Right cardiac atrium (tissue), 5 donors: ENCODE measurements at places on chromosomes 4 and X. TPM values are rescaled to one million over a fixed set of nuclear protein-coding genes. Genes with fewer than 3 reads are reported as not detected.

- no peak for DNase-seq
These were observed 54.1 kb upstream of the CLDN34 start for GRCh38 chrX:9913146-9913433.

DNA sequence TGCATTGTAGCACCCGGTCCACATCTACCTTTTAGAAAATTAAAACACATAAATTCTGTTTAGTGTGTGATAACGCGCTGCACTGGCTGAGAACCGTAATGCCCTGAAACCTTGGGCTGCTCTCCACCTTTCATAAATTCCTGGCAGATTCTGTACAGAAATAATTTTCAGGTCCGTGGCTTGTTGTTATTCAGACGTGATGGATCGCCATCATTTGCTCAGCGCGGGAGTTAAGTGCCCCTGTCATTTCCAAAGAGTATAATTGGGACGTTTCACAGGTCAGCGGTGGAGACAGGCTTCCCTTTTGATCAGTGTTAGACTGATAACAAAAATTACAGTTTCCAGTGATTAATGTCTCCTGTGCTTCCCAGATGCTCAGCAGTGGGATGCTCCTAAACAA lies 16.5 kb downstream of the UVSSA start:
- no peak for DNase-seq

GRCh38 chr4:89308161-89308500 lies 531 bp upstream of the GPRIN3 start:
- DNase-seq = no peak

- no peak for DNase-seq
These were observed 9.0 kb upstream of the TSPYL2 start for GRCh38 chrX:53073115-53073586.

DNA sequence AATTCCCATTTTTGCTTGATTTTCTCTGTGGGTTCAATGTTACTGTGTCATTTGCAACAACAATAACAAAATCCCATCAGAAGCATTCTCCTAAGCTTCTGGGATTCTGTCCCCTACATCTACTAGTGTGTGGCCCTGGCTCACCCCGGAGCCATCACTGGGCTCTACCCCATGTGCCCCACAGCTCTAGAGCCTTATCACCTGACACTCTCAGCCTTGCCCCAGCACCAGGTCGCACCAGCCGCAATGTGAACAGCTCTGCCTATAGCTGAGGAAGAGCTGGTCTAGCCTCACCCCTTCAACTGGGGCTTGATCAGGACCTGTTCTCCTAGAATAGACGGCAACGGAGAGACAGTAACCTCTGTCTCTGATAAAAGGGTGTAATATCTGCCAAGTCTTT lies 161.7 kb downstream of the SHROOM3 start:
- DNase-seq = no peak

DNA sequence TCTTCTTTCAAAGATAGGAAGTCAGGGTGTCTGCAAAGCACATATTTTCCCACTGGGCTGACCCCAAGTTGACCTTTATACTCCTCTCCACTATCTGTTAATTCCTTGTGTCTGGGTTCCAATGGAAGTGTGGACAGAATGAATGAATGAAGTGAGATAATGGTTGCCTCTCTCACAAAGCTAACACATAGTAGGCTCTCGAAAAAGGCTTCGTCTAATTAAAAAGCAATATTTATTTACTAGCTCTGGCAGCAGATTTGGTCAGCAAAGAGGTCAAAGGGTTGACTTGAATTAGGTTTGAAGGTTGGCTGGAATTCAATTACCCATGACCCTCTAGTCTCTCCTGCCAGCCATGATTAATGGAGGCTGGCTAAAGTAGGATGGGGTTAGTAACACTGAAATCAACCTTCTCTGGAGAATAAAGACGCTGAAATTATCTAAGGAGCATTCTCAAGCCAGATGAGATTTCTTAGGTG lies 280.3 kb upstream of the KLF3 start:
- no peak for DNase-seq

- no peak for DNase-seq
These were observed 12.7 kb downstream of the SLC6A8 start for GRCh38 chrX:153700376-153700945.

- DNase-seq = no peak
These were observed 13.2 kb downstream of the RUFY3 start for GRCh38 chr4:70734971-70735370.

- no peak for DNase-seq
These were observed 126.9 kb downstream of the MFAP3L start for GRCh38 chr4:169899295-169899694.

DNA sequence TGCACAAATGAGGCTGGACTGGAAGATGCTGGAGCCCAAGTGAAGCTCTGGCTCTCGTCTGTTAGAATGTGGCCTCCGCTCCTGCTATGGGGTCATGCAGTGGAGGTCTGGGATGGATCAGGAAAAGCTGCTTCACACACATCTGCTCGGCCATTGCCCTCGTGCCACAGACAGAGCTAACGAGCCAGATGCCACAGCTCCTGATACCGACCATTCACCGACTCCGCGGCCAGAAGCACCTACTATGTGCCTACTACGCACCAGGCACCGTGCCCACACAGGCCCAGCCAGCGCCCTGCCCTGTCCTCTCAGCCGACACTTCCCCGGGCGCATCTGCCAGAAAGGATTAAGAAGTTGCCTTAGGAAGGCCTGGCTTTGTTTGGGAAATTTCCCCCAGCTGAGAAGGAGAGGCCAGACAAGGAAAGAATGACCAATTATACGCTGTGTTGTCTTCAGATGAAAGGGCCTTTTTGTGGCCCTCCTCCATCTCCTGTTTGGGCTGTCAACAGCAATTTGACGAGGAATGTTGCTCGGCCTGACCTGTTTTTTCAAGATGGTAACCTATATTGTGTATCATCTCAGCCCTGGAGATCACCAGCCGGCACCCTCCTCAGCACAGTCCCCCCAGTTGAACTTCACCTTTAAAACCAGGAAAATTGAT lies 34.3 kb downstream of the HMX1 start:
- DNase-seq = no peak

DNA sequence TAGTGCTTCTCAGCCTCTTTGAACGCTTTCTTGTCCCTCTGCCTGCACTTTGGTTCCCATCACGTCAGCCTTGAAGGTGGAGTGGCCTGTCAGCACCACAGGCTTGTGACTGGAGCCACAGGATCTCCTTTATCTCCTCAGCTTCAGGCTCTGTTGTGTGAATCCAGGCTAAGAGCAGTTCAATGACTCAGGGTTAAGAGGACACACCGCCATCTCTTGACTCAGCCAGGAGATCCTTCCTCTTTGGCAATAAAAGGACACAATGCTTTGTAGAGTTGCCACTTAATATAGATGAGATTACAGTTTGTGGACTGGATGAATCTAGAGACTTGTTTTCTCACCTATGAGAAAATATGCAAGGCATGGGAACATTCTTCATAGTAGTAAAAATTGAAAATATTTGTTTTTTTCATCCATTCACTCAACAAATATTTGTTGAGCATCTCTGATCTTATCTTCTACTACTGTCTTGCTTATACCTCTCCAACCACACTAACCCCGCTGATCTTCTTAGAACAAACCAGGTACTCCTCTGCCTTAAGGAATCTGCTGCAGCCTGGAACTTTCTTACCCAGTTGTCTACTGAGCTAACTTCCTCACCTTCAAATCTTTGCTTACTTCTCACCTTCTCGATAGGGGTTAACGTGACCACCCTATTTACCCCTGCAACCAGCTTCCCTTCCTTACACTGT lies 62.3 kb downstream of the UCHL1 start:
- DNase-seq = peak; percentile 78

- DNase-seq = peak; percentile 76
These were observed 581 bp upstream of the STK32B start for GRCh38 chr4:5050520-5051277.

GRCh38 chrX:51568586-51568985 lies 50.1 kb downstream of the CENPVL3 start:
- DNase-seq = no peak

DNA sequence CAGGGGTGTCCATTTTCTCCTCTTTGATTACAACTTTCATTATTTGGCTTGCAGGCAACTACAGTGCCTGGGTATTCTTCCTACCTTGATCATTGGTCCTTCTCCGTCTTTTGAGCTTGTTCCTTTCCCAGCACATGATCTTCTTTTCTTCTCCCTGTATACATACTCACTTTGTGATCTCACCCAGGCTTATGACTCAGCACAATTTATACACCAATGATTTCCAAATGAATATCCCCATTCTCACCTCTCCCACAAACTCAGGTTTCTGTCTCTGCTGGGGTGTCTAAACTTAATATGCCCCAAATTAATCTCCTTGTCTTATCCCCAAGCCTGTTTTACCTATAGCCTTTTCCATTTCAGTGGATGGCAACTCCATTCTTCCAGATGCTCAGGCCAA lies 19.5 kb upstream of the C4orf54 start:
- no peak for DNase-seq

DNA sequence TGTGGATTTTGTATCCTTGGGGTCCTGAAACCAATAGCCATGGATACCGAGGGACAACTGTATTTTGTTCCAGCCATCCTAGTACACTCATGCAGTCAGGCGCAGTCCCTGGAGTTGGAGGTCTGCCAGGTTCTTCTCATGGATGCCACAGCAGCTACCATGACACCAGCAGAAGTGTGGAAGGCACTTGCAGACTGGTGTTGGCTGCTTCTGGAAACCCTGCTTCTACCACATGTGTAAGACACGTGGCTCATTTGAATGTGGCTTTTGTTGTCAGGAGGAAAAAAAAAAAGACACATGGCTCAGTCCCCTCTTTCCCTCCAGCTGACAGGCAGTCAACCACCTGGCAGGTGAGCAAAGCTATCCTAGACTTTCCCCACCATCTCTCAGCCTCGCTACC lies 19.4 kb downstream of the DRD5 start:
- DNase-seq = no peak

DNA sequence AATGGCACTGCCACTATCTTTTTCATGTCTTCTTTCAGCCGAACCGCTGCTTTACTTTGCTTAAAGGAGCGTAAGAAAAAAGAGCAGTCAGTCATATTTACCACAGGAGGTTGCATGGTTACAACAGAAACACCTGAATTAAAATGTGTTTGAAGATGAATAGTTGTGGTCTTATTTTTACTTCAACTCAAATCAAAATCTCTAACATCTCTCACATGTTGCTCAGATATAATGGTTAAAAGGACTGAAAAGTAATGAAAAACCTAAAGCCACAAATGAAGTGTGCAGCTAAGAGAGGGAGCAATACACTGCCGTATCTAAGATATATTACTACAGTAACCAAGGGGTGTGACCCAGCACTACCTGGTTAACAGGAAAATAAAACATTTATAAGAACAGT lies 27.4 kb downstream of the FAM13A start:
- no peak for DNase-seq

DNA sequence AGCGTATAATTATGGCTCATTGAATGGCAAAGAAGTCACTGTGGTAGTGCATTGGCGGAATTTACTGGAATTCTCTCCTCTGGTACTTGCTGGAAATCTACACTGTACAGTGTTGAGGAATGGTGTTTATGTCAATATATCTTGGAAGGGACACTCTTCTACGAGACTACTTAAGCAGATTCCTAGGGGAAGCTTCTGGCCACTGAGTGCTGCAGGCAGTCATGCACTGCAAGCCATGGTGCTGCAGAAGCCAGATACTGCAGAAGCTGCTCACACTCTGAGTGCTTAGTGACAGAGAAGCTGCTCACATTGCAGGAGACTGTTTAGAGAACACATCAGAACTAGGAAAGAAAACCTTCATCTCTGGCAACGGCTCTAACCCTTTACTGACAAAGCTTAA lies 725.0 kb downstream of the CCSER1 start:
- DNase-seq = no peak

- DNase-seq = no peak
These were observed 734.6 kb upstream of the TENM3 start for GRCh38 chr4:181508601-181509000.

- no peak for DNase-seq
These were observed 118.4 kb upstream of the ENPEP start for GRCh38 chr4:110357521-110357920.

GRCh38 chrX:129115104-129115503 lies 408.2 kb downstream of the SMARCA1 start:
- no peak for DNase-seq

DNA sequence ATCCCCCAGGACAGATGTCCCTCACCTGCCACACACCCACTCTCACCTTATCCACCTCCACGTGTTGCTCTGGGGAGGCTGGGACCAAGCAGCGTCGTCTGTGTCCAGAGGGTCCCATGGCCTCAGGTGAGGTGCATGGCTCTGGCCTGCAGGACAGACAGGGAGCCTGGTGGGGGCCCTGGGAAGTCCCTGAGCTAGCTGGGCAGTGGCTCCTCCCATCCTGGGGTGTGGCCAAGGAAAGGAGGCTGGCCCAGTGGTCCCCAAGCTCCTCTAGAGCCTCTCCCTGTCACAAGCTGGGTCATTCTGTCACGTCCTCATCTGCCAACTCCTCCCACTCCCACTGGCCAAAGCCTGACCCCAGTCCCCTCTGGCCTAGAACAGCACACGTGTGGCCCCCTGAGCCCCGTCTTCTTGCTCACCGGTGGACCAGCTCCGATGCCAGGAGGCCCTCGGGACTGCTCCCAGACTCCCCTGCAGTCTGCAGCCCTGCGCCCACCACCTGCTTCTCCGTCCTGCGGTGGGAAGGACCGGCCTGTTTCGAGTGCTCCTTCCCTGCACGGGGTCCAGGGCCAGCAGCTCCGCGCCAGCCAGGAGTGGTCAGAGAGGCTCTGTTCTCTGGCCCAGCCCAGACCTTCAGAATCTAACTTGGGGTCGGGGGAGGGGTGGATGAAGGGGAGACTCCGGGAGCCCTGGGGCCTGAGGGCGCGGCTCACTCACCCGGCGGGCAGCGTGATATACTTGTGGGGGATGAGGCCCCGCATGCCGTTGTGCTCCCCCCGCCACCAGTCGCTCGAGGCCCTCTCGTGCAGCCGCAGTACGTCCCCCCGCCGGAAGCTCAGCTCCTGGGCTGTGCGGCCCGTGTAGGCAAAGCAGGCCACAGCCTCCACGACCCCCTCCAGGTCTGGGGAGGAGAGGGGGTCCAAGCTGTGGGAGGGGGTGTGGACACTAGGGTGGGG lies 4.8 kb downstream of the AVPR2 start:
- DNase-seq = peak; percentile 61

GRCh38 chr4:143341186-143341755 lies 4.6 kb downstream of the GAB1 start:
- DNase-seq = no peak

- no peak for DNase-seq
These were observed 216.2 kb upstream of the CTSO start for GRCh38 chr4:156169861-156170260.

GRCh38 chrX:129091097-129091496 lies 432.2 kb downstream of the SMARCA1 start:
- DNase-seq = no peak

The PDE5A gene
- total RNA-seq = 11.8 TPM

The ITIH6 gene
- total RNA-seq = not detected

The CXXC4 gene
- 8.3 TPM for total RNA-seq

The GNL3L gene
- total RNA-seq = 25.2 TPM

The HS3ST1 gene
- 9.1 TPM for total RNA-seq

The IL3RA gene
- total RNA-seq = 4.4 TPM

The S100P gene
- not detected for total RNA-seq

The HPGD gene
- total RNA-seq = 0.86 TPM

The IL1RAPL2 gene
- not detected for total RNA-seq

The KLHL13 gene
- 5.7 TPM for total RNA-seq

The SLC25A43 gene
- 6.0 TPM for total RNA-seq
